ENCODE measurements at places on chromosomes 4 and X.

- peak; percentile 48 for DNase-seq
These were observed 265.9 kb downstream of the ADAMTS3 start for GRCh38 chr4:72302981-72303704.

DNA sequence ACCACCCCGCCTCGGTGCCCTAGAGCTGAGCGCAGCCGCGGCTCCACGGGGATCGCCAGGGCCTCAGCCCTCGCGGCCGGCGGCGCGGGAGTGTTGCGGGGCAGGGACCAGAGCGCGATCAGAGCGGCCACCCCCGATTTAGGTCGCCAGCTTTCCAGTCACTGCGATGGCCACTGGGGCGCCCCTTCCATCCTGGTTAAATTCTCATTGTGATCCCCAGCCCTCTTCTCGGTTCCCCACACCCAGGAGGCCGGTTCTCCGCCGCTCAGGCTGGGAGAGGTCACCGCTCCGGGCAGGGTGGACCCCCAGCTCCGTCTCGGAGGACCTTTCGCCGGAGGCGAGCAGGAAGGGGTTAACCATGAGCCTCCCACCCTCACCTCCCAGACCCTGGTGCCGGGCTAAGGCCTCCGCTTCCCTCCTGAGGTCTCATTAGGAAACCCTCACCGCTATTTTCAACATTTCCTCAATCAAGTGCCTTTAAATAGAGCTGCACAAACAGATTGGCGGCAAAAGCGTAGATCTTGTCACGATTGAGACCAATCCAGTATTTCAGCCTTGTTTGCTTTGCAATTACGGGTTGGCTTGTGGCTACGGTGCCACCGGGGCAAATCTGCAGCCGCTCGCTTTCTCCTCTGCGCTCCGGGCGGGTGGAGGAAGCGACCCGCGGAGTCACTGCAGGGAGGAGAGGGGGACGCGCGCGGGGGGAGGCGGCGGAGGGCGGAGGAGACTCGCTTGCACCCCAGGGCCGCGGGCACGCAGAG lies 8.3 kb upstream of the HAND2 start:
- peak; percentile 18 for DNase-seq

DNA sequence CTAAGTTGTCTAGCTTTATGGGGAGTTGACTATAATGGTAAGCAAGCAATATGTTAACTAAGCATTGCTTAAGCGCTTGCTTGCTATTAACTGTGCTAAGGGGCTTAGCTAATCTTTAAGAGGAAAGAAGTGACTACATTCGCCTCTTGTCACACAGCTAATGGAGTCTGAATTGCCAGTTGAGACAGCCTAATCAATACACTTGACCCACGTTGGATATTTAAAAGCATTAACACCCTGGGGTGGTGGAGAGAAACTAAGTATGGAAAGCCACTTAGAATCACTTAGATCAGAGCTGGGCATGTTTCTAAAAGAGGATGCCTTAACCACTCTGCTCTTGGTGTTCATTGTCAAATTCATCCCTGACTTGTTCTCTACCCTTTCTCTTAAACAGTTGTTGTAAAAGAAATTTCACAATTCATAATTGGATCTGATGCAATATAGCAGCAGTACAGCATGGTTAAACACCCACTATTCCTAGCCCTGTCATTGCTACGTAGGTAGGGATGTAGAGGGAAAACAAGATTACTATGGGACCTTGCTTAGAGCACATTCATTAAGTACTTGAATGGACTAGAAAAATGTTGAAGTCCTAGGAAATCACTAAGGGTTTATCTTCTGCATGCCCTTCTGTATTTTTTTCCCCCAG lies 3.5 kb downstream of the ZAR1 start:
- no peak for DNase-seq

- no peak for DNase-seq
These were observed 85.6 kb upstream of the EGFL6 start for GRCh38 chrX:13483773-13484172.

DNA sequence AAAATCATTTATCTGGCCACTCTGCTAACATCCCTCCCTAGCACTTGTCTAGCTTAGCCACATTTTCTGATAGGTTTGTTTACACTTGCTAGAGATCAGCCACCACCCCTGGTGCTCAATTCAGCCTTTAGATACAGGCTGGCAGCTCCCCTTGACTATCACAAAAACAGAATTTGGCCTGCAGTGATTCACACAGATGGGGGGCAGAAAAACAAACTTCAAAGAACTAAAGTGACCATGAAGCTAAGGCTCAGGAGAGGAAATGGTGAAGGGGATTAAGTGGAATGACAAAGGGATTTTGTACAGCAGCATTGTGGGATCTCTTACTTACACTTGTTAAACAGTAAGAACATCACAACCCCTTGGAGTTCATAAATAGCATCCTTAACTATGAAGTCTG lies 1718.0 kb upstream of the PCDH7 start:
- DNase-seq, result no peak

DNA sequence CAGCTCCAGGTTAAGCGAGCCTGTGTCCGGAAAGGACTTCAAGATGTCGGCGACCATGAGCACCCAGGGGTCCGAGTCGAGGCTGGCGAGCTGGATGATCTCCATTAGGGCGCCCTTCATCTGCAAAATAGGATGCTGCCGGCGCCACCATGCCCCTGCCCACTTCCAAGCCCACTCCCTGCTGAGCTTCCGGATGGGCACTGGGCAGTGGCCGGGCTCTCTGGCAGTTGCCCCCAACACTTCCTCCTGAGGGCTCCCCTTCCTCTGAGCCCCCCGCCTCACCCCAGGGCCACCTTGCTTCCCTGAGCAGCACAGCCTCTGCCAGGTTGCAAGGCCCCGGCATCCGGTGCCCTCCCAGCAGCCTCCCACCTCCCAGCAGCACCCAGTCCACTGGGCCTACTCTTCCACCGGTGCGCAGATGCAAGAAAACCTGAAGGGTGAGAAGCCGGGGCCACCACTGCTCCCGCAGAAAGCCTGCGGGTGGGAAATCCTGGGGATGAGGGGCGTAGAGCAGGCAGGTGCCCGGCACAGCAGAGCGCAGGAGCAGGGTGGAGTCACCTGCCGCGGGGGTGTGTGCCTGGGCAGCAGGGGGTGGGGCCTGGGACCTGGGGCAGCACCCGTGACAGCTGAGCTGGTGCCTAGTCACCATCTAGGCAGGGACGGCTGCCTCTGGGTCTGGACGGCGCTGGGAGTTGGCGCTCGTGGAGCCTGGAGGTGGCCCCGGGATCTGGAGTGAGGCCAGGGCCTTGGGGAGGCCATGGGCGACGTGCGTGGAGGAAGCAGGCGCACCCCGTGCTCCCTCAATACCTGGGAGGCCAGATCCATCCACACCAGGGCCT lies 17.0 kb downstream of the NELFA start:
- peak; percentile 44 for DNase-seq
